ENCODE measurements at places on chromosomes 11 and 22. TPM values are rescaled to one million over a fixed set of nuclear protein-coding genes. Genes with fewer than 3 reads are reported as not detected.

OR8B3 gene
- total RNA-seq: not detected

MMP27 gene
- total RNA-seq: not detected

GRCh38 chr11:65412271-65413076 lies 10.1 kb upstream of the NEAT1 start:
- DNase-seq: no peak

DNA sequence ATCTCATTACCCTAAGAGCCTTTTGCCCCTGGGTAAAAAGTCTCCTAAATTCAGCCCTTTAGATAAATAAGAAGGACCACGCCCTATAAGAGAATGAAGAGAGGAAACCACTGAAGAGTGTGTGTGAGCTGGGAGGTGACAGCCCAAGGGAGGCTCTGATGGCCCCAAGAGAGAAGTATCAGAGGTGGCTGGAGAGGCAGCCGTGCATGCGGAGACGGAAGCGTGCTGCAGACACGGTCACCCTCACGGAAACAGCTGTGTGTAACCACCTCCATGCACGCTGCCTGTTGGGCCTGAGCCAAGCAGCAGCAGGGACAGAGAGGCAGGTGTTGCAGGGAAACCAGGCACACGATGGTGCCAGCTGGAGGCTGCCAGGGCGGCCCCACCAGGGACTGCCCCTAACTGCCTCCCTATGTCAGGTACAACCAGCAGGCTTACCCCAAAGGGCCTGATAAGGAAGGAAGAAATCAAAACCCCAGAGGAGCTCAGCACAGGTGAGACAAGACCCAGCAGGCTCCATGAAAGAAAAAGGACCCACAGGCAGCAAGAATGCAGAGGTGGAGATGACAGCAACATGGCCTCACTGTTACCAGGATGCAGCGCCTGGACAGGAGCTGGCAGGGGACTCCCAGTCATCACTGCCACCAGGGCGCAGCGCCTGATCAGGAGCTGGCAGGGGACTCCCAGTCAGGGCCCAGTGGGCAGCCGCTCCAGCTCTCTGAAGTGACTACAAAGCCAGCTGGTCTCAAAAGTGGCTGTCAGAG lies 7.8 kb downstream of the LARGE2 start:
- DNase-seq: no peak

MYO7A gene
- total RNA-seq: not detected

DNA sequence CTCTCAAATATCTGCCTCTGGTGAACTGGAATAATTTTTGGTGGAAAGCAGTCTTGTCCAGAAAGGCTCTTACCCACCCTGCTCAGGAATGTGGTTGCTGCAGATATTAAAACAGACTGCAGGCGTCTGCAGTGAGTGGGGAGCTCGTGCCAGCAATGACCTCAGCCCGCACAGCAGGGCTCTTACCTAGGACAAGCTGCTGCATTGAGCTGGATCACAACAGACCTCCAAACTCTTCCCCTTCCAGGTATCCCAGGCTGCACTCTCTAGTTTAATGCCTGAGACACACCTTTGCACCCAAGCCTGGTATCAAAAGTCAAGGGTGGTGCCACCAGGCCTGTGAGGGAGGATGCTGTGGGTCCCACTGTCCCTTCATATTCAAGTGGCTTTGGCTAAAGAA lies 69.7 kb upstream of the CDON start:
- DNase-seq: peak; percentile 69

- no peak for DNase-seq
Measured at GRCh38 chr11:43676933-43677332, 3.6 kb upstream of the HSD17B12 start.

- DNase-seq: no peak
Measured at GRCh38 chr11:21774212-21774611, 418.7 kb upstream of the ANO5 start.

DNA sequence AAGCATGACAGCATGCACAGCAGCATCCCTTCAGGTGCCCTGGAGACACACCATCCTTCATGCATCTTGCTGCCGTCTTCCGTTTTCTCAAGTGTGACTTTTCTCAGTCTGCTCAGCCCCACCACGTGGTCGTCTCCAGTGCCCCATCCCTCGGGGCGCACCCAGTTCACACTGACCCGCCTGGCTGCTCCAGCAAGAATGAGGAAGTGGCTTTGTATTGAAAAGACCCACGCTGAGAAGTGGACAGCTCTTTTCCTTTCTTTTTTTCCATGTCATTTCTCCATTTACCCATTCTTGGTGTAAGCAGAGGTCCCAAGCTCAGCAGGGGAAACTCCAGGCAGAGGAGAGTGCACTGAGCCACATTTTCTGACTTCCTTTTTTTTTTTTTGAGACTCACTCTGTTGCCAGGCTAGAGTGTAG lies 14.5 kb downstream of the SERPINH1 start:
- DNase-seq: peak; percentile 81

- DNase-seq: no peak
Measured at GRCh38 chr11:43871051-43871450, 9.6 kb upstream of the ALKBH3 start.

SOX6 gene
- total RNA-seq: not detected

DNA sequence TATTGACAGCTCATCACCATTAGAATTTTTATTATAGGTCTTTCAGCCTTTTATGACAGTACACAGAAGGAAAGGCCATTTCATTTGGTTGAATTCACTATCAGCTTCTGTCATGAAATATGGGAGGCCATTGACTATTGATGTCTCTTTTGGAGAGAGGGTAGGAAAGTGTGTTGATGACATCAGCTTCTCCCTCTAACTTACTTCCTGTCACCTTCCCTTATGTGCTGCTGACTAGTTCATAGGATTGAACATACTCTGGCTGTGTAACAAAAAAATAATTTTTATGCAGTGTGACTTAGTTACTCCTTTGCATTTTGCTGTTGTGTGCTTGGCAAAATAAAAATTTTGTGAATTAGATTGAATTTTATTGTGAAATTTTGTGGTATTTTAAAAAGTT lies 769.2 kb downstream of the METTL15 start:
- DNase-seq: no peak

GRCh38 chr11:14094481-14095037 lies 132.0 kb downstream of the SPON1 start:
- DNase-seq: peak; percentile 70

CARD16 gene
- total RNA-seq: not detected

- no peak for DNase-seq
Measured at GRCh38 chr22:49325531-49326395, 501.9 kb downstream of the BRD1 start.

- peak; percentile 92 for DNase-seq
Measured at GRCh38 chr22:37176464-37177061, 11.5 kb downstream of the C1QTNF6 start.

SLC5A12 gene
- total RNA-seq: 0.43 TPM

- no peak for DNase-seq
Measured at GRCh38 chr11:41866525-41866924, 407.1 kb upstream of the LRRC4C start.

DNA sequence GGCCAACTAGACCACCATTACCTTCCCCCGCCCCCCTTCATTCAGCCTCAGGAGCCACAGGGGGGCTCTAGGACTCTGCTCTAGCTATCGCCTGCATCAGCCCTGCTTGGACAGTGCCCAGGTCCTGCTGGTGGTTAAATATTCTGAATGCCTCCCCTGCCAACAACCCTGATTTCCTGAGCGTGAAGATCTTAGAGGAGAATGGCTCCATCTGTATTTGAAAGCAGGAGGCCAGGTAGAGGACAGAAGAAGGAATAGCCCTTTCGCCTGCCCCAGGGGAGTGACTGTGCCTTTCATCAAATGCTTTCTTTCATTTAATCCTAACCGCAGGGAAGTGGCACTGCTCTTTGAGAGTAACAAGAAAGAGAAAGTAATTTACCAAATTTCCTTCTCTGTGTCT lies 69.2 kb downstream of the ISX start:
- DNase-seq: no peak

DNA sequence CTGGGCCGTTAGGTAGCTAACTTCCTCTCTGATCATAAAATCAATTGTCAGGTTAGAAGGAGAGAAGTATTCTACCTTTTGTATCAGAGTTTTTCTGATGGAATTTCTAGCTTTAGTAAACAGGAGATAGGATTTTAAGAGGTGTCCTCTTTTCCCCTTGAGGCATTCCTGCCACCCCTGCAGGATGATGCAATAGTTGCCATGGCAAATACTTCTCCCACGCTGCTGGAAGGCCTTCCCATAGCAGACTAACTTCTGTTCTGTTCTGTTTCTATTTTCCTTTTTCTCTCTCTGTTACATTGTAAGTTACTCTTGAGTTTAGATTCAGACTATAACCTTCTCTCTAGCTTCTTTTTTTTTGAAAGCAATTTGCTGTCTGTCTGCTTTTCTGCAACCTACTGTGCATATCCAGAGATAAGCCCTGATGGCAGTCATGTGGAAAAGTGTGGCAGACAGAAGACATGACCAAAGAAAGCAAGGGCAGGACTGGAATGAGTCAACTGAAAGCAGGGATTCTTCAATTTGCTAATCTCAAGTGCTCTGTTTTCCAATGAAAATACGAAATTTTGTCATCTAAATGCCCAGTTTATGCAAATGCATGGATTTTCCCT lies 679.1 kb downstream of the DLG2 start:
- peak; percentile 69 for DNase-seq
